Fibroblast of gingiva (primary cell): ENCODE measurements at places on chromosomes 5 and 9.

DNA sequence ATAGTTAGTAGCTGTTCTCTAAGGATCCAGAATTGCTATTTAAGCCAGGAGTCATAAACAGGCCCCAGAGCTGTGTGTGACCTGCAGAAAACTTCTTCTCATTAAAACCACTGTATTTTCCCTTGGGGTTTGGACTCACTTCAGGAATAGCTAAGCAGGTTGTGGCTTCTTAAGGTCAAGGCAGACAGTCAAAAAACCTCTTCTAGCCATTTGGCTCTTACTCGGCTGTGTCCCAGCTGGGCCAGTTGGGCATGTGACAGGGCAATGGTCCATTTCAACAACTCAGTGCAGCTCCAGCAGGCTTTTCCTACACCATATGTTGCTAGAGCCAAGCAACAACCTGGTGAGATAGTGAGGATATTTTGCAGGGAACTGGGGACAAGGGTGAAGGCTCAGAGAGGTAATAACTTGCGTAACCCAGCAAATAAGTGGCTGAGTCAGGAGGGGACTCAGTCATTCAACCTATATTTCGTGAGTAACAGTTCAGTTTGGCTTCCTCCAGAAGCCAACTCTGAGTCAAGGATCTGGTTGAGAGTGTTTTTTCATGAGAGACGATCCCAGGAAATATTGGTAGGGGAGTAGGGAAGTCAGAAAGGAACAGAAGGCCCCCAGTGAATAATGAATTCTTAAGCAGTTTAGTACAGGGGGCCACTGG is 115.4 kb upstream of the PPP2R2B start:
- DNase-seq = no peak

DNA sequence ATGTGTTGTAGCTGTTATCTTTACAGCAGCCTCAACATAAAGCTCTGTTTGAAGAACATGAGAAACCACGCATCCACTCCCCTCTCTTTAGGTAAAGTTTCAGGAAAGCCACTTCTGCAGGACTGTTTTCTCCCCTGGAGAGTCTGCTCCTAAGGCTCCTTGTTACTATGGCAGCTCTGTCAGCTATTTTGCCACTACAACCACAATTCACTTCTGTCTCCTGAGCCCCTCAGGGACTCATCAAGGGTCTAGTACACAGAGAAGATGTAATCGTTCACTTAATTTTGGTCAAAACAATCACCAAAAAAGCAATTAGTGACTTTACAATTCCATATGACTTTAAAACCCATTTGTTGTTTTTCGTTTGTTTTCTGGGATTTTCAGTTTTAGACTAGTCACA is 157.7 kb downstream of the FBN2 start:
- DNase-seq = no peak

DNA sequence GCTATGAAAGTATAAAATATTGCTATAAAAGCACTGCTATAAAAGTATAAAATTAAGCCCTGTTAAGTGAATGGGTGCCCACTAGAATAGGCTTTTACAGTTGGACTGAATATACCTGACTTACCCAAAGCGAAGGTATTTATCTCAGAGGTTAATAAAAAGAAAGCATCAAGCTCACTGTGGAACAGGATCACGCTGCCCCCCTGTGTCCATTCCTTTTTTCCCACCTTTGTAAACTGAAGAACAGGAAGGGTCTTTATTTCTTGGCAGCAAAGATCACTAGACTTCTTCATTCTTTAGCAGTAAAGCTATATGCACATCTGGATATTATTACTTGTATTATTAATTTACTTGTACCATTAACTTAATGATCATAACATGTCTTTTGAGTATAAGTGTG is 22.1 kb upstream of the PLPP6 start:
- DNase-seq = no peak

GRCh38 chr5:159003045-159004030 is 96.4 kb downstream of the EBF1 start:
- peak; percentile 82 for DNase-seq

DNA sequence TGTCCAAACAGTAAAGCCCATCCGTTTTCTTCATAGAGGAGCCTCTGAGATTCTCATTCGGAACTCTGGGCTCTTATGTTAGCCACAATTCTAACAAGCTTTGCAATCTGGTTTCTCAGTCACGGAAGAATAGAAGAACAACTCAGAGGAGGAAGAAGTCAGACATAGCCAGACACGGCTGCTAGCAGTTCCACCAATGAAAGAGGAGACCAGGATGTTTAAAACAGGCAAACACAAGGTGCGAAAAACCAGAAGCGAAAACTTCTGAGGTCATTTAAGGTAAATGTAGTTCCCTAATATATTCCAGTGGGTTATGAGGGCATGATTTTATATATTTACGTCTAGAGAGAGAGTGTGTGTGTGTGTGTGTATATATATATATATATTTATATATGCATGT is 34.1 kb upstream of the GDNF start:
- DNase-seq = no peak

DNA sequence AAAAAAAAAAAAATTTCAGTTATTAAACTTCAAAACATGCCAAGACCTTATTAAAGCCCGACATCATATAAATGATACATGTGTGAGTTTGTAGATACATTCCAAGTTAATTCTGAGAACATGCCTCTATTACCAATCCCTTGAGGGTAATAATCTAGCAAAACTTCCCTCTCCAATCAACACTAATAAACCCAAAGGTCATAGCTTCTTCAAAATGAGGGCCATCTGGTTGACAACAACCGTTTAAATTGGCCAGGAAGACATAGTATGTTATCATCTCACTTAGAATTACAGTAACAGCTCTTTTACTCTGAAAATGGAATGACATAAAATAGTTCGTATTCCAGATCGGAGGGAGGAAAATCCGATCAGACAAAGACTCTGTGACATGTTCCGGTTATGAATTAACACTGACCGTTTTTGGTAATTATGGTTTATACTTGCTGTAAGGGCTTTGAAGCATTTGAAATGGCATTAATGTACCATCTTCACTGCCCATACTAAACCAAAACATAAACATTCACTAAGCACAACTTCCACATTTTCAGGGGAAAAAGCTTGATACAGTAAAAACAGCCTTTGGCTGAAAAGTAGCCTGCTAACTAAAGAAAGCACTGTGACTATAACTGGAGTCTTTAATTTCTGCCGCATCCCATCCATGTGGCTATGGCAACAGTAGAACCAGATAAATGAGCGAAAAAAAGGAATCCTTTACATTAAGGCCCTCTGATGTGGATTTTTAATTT is 50.3 kb downstream of the ANKH start:
- DNase-seq = no peak

- DNase-seq = no peak
These were observed 726.9 kb downstream of the DNAH5 start for GRCh38 chr5:13217636-13218035.

- peak; percentile 16 for DNase-seq
These were observed 211.9 kb upstream of the IRX4 start for GRCh38 chr5:2094616-2094995.

GRCh38 chr9:76373784-76374474 is 20.3 kb downstream of the RFK start:
- DNase-seq = no peak

DNA sequence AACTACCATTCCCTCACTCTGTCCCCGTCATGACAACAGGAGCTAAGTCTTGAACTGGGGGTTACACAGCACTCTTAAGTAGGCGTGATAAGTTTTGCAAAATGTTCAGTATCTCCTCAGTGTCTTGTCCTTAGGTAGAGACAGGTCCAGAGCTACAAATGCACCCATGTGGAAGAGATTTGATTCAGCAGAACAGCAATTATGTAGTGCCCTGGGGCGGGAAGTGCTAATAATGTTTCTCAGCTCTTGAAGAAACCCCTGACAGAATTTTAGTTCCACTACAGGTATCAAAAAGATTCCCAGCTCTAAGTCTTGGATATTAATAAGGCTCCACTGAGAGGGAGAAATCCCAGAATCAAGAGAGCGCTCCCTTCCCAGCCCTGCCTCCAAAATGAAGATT is 49.6 kb downstream of the DCP2 start:
- DNase-seq = no peak

DNA sequence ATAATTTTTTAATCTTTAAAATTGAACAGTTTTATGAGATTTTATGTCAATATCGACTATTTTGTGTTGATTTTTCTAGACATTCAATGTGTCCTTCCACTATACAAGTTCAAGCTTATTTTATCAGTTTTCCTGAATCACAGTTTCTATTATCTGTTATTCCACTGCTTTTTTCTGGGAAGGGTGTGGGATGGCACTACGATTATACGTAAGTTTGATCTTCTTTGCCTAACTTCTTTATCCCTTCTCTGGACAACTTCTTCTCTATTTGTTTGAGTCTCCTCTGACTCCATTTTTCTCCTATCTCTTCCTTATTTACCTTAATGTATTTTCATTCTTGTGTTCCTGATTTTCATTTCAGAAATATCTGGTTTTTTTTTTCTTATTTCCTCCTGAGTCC is 24.5 kb downstream of the TBC1D9B start:
- no peak for DNase-seq

- no peak for DNase-seq
These were observed 2.8 kb upstream of the AMBP start for GRCh38 chr9:114080773-114081440.

- no peak for DNase-seq
These were observed 51.7 kb upstream of the CAMK4 start for GRCh38 chr5:111172504-111172903.

DNA sequence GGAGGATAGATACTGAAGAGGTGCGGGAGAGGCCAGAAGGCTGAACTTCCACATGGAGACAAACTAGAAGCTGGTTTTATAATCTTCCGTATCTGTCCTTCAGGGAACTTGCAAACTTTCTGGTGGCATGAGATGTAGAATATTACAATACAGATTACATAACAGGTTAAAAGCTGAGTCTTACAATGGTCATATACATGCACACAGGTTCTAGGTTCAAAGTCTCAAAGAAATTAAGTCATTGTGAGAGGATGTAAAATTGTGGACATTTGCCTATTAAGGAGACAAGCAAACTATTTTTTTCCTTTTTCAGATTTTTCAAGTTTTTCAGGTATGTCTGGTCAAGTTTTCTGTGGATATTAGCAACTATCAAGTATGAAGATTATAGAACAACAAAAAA is 10.4 kb upstream of the ZSWIM6 start:
- DNase-seq = no peak

GRCh38 chr9:125626187-125626586 is 80.8 kb downstream of the MAPKAP1 start:
- peak; percentile 31 for DNase-seq

GRCh38 chr5:1823381-1824034 is 22.3 kb downstream of the NDUFS6 start:
- no peak for DNase-seq

GRCh38 chr9:108083160-108083750 is 593.7 kb upstream of the KLF4 start:
- no peak for DNase-seq

- DNase-seq = no peak
These were observed 598.2 kb upstream of the KLF4 start for GRCh38 chr9:108087781-108088180.

- DNase-seq = peak; percentile 91
These were observed 28.6 kb upstream of the EPB41L4B start for GRCh38 chr9:109349421-109349846.
